Urinary bladder (tissue), 4 donors: ENCODE measurements at places on chromosomes 1 and 21.

GRCh38 chr1:68049941-68050878 lies at the start of gene DIRAS3:
TSS of gene DIRAS3 (minus strand) at chr1:68050627. CDS start at chr1:68047297, 3,330 bp downstream.
- no peak for DNase-seq

DNA sequence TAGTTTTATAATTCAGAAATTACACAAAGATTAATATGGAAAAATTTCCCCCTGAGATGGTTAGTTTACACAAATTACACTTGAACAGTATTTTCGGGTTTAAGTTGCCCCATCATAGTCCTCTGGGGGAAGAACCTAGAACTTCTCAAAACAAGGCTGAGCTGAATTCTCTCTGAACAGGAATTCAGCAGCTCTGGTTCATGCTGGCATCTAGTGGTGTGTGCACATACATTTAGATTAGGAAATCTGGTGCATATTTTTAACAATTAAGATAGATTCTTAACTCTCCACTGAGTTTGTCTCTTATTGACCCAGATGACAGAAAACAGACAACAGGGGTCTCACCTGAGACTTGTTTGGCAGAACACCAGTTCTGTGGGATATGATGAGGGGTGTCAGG lies 410.7 kb downstream of the DSCAM start:
- no peak for DNase-seq

GRCh38 chr1:68201546-68202238 lies 30.6 kb downstream of the WLS start:
- DNase-seq: no peak

DNA sequence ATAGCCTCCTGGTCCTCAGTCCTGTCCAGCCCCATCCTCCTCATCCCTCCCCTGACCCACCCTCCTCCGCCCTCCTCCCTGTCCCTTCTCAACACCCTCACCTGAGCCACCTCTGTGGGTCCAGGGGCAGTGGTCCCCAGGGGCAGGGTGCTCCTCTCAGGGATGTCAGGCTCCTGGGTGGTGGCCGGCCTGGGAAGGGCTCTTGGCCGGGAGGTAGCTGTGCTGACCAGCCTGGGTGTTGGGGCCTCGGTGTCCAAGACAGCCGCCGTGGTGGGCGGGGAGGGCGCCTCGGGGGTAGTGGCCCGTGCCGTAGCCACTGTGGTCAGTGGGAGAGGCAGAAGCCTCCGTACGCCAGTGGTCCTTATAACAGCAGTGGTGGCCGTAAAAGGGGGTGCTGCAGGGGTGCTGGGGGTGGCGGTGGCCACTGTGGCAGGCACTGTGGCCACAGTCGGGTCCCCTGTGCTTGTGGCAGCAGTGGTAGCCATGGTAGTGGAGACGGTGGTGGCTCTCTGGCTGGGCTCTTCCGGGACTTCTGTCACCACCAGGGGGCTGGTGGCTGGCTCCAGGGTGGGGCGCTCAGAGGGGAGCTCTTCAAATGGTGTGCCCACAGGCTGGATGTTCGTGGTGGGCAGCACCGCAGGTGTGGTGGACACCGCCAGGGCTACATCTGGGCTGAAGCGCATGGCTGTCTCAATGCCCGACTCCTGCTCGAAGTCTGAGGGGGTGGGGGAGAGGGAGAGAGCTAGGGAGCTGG lies 31.9 kb downstream of the SDC3 start:
- no peak for DNase-seq

GRCh38 chr1:152347116-152347728 lies 12.6 kb downstream of the FLG2 start:
- DNase-seq: peak; percentile 6

- DNase-seq: no peak
Observed at GRCh38 chr1:44045064-44045463, 13.8 kb upstream of the SLC6A9 start.

- no peak for DNase-seq
Observed at GRCh38 chr1:175891783-175892309, 148.5 kb upstream of the TNR start.

GRCh38 chr1:74162333-74162732 lies 35.6 kb downstream of the LRRIQ3 start:
- DNase-seq: no peak

DNA sequence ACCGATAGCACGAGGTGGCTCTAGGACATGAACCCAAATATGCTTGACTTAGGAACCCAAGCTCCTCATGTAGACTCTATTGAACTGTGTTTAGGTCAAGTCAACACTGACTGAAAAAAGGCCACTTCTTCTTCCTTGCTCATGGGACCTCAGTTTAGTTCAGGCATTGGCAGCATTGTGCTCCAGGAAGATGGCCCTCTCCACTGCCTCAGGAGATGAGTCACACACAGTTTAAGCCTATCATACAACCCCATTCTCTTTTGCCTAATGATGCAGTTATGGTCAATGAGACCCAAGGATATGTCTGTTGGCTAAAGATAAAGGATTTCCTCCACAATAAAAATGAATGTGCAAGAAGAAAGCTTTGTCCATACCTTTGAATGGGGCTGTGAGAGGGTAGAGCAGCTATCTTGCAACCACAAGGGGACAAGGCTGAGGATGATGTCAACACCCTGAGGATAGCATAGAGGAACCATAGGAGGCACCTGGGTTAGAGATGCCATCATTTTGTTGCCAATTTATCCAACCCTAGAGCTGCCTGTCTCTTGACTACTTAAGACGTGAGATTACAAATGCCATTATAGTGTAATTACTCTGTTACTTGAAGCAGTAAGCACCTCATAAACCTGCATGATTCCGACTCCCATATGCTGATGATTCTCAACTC lies 3.0 kb upstream of the TRIM63 start:
- no peak for DNase-seq

GRCh38 chr1:203428981-203429599 lies 46.5 kb upstream of the PRELP start:
- no peak for DNase-seq

- DNase-seq: no peak
Observed at GRCh38 chr1:14817223-14818170, 219.0 kb downstream of the KAZN start.

GRCh38 chr1:101392552-101392951 lies 155.7 kb downstream of the S1PR1 start:
- DNase-seq: no peak

GRCh38 chr1:174358344-174358743 lies 89.4 kb upstream of the GPR52 start:
- DNase-seq: no peak

DNA sequence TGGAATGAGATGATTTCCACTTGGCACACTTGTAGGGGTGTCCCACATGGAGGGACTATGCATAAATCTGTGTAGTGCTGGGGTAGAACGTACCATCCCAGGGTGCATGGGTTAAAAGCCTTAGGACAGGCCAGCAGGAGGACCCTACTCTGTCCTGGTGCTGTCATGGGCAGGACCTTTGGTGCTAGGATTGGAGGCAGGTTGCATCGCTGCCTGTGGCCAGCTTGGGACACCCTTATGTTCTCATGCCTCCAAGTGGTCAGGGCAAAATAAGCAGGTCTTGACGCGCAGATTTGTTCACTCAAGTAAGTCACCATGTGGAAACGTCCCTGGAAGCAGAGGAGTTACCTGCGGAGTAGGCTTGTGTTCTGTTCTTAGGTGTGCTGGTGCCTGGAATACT lies 49.5 kb upstream of the RAB3GAP2 start:
- DNase-seq: no peak

DNA sequence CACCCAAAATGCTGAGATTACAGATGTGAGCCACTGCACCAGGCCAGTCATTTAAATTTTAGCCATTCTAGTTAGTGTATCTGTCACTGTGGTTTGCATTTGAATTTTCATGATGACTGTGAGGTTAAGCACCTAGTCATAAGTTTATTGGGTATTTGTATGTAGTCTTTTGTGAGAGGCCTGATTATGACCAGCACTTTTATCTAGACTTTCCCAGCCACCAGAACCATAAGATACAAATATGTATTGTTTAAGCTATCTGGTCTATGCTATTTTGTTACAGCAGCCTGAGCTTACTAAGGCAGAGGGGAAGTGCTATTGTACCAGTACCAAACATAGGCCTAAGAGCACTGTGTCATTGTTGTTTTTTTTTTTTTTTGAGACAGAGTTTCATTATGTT lies 19.9 kb upstream of the DNAJC6 start:
- no peak for DNase-seq

DNA sequence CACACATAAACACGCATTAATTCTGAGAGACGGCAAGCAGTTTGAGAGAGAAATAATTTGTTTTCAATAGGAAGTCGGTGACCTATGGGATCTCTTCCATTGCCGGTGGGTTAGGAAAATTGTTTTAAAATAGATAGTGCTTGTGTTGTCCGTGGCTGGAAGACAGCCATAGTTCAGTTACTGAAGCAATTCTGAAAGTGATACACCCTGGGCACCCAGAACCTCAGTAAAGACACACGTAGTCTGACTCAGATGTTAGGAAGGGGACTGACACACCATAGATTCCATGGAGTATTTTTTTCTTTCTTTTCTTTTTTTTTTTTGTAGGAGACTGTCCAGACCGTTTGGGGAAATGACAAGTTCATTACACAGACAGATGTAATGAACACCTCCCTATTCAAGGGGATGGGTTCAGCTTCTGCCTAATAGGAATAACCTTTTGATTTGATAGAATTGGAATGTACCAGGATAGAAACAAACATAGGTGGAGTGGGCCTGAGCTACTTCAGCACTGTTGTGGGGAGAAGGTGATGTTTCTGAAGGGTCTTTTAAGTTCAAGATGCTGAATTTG lies 1.6 kb downstream of the C1orf21 start:
- DNase-seq: no peak

- DNase-seq: no peak
Observed at GRCh38 chr1:211613108-211613947, 34.4 kb upstream of the SLC30A1 start.

DNA sequence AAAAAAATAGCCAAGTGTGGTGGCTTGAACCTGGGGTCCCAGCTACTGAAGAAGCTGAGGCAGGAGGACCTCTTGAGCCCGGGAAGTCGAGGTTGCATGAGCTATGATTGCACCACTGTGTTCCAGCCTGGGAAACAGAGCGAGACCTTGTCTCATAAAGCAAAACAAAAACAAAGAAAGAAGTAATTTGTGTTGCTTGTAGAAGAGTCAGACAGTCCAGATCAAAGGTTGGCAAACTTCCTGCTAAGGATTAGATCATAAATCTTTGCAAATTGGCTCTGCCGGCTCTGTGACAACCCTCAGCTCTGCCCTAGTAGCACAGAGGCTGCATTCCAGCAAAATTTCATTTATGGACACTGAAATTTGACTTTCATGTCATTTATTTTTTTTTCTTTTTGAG lies 19.0 kb upstream of the MFN2 start:
- no peak for DNase-seq

DNA sequence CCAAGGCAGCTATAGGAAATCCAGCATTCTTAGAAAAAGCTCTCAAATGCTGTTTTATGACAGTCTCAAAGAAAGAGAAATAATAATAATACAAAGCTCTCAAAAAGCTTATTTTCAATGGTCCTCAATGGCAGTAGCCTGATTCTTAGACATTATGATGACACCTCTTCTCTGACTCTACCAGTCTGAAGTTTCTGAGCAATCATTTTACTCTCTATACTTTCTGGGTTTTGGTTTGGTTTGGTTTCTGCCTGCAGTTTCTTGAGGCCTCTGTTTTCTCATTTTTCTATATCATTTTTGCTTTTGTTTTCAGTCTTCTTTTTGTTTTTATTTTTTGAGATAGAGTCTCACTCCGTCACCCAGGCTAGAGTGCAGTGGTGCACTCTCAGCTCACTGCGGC lies 50.2 kb upstream of the TBX15 start:
- DNase-seq: no peak

- no peak for DNase-seq
Observed at GRCh38 chr1:78703806-78704205, 54.2 kb downstream of the IFI44 start.

DNA sequence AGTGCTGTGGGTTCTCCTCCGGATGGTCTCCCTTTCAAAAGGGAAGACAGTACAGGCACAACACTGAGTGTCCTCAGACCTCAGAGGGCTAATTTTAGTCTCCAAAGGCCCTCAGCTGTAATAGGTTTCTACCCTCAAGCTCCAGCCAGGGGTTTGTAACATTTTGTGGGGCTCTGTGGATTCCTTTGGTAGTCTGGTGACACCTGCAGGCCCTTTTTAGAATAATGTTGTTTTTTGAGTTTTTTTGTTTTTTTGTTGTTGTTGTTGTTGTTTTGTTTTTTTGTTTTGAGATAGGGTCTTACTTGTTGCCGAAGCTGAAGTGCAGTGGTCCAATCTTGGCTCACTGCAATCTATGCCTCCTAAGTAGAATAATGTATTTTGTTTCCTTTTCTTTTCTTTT lies 15.0 kb upstream of the TMEM201 start:
- no peak for DNase-seq

- DNase-seq: no peak
Observed at GRCh38 chr1:64986903-64987871, 20.8 kb upstream of the JAK1 start.

- no peak for DNase-seq
Observed at GRCh38 chr1:11407301-11407994, 71.5 kb upstream of the DISP3 start.

DNA sequence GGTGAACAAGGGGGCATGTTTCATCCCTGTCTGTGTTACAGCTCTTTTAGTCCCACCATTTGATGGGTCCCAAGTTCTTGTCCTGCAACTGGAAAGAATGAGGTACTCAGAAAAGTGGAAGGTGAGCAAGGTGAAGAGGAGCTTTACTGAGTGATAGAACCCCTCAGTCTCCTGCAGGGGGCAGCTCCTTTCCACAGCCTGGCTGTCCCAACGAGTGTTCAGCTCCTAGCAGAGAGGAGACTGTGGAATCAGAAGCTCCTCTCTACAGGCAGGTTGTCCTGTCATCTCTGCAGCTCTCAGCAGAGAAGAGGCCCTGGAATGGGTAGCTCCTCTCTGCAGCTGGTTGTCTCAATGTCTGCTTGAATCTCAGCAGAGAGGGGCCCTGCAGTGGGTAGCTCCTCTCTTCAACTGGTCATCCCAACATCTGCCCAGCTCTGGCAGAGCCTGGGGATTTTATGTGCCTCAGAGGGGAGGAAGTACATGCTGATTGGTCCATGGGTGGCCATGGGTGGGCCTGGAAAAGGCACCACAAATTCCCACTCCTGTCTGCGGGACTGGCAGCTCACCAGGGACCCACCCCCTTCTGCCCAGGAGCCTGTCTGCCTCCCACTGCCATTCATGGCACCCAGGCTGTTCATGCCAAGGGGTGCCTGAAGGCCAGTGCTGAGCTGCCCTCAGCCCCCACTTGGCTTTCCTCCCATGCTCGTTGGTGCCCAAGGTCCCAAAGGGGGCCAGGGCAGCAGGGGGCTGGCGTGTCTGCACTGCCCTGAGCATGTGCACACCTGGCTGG lies 25.7 kb downstream of the LDLRAD1 start:
- no peak for DNase-seq
